ENCODE measurements at places on chromosomes 16 and 17.
A peak's percentile ranks its signal among the peaks of the same experiment; 100 is the strongest.

DNA sequence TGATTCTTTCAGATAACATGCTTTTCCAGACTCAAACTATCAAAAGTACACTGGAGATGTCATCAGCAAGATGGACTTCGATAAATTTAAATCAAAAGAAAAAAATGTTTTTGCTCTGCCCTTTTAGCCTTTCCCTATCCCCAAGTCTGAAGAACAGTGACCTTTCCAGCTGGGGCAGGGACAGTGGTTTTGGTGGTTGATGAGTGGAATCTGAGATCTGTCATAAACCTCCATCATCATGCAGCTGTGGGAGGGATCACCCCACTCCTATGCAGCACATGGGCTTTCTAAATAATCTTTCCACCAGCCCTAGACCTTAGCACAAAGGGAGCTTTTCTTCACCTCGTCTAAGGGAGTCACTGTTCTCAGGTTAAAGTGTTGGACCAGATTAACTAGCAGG is 869.5 kb upstream of the SOX9 start:
- DNase-seq, result no peak

- no peak for DNase-seq
Observed at GRCh38 chr17:28421787-28422305, 15.8 kb upstream of the SLC46A1 start.

DNA sequence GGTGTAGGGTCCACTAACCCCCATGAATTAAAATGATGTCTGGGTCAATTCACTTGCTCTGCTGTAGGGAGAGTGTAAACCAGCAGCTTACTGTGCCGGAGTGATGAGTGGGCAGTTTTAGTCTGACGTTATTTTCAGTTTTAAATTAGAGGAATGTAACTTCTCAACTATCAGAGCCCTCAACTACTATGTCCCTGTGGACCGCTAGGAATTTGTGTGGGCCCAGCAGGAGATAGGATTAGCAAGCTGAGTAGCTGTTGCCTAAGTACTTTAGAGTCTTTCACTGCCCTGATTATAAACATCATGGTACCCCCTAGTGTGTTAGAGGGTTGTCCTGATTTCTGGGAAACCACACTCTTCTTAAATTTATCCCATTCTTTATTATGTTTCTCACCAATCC is 11.4 kb downstream of the MARVELD3 start:
- no peak for DNase-seq

DNA sequence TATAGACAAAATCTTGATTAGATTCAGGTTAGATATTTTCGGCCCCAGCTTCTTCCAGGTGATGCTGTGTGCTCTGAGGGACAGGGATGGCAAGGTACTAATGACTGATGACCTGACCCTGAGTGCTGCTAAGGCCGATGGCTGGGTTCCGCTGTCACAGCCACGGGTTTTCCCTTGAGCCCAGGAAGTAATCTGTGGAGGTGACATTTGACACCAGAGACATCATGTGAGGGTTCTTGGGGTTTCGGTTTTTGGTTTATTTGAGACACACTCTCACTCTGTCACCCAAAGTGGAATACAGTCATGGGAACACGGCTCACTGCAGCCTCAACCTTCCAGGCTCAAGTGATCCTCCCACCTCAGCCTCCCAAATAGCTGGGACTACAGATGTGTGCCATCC is 9.8 kb downstream of the OTOP3 start:
- no peak for DNase-seq

GRCh38 chr17:82386255-82386831 is 14.8 kb downstream of the UTS2R start:
- DNase-seq, result no peak

DNA sequence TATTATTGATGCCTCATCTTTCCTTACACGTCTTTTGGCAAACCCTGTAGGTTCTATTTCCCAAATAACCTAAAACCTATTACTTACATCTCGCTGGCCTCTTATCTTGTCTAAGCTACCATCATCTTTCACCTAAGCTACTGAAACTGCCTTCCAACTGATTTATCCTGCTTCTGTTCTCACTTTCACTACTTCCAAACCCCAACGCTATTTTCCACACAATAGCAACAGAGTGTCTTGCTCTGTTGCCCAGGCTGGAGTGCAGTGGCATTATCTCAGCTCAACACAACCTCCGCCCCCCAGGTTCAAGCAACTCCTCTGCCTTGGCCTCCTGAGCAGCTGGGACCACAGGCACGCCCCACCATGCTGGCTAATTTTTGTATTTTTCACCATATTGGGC is 52.8 kb upstream of the INTS2 start:
- no peak for DNase-seq

DNA sequence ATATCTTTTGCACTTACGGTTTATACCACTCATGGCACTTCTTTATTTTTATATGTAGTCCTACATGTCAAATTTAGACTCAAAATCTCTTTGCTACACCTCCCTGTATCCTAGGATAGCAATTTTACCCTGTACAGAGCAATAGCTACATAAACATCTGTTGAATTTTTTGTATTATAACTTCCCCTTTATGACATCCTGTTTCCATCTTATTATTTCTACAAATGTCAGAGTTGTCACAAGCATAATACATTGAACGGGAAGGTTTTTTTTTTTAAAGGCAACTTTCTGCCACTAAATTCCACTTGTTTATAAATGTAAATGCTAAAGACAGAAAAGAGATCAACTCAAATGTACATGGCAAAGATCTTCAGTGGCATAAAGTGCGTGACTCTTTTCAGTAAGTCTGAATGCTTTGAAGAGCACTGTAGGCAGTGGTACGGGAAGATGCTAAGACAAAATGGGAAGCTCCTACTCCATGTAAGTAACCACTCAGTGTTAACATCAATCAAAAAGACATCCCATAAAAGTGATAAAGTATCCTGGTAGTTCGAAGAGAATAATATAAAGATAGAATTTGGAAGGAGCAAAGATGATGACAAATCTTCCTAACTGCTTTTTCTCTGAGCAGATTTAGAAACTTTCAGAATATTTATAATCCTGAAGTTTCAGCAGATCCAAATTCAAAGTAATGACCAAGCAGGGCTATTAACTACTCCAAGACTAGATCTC is 26.8 kb downstream of the GNA13 start:
- peak; percentile 88 for DNase-seq

DNA sequence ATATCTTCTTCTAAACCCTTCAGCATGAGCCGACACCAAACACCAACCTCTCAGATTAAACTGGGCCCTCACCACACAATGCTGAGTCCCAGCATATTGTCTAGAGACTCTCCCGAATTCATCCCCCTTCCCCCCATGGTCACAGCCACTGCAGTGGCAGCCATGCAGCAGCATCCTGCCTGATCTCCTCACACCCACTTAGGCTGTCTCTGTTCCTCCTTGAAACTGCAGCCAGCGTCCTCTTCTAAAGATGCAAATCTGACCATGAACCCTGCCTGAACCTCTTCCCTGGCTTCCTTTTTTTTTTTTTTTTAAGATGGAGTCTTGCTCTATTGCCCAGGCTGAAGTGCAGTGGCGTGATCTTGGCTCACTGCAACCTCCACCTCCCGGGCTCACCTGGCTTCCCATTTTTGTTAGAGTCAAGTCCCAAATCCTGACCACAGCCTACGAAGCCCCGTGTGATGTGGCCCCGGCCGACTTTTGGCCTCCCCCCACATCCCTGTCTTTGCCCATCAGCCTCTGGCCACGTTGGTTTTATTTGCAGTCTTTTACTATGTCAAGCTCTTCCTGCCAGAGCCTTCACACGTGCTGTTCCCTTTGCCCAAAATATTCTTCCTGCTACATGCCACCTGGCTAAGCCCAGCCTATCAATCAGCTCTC is 2.8 kb downstream of the FA2H start:
- DNase-seq, result no peak

GRCh38 chr16:31093132-31093703 is 1.4 kb downstream of the VKORC1 start:
- no peak for DNase-seq

- DNase-seq, result no peak
Observed at GRCh38 chr17:41486809-41487530, 2.7 kb downstream of the KRT36 start.

GRCh38 chr17:17353625-17354484 is 50.7 kb downstream of the NT5M start:
- no peak for DNase-seq

DNA sequence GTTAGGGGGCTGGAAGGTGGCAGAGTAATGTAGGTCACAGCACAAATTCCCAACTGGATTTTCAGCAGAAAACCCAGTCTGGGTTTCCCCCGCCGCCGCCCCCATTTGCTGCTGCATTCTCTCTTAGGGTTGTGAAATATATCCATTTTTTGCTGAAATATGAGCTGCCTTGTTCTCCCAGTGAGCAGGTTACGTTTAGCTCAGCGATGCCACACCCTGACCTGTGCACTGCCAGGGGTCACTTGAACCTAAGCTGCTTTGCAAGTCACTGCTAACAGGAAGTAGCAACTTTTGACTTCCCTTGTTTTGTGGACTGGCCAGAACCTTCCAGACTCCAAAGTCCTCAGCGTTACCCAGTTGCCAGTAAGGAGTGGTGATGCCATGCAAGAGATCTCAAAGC is 274.1 kb downstream of the CPPED1 start:
- no peak for DNase-seq

- no peak for DNase-seq
Observed at GRCh38 chr17:77516902-77517301, 376.1 kb downstream of the SEC14L1 start.

DNA sequence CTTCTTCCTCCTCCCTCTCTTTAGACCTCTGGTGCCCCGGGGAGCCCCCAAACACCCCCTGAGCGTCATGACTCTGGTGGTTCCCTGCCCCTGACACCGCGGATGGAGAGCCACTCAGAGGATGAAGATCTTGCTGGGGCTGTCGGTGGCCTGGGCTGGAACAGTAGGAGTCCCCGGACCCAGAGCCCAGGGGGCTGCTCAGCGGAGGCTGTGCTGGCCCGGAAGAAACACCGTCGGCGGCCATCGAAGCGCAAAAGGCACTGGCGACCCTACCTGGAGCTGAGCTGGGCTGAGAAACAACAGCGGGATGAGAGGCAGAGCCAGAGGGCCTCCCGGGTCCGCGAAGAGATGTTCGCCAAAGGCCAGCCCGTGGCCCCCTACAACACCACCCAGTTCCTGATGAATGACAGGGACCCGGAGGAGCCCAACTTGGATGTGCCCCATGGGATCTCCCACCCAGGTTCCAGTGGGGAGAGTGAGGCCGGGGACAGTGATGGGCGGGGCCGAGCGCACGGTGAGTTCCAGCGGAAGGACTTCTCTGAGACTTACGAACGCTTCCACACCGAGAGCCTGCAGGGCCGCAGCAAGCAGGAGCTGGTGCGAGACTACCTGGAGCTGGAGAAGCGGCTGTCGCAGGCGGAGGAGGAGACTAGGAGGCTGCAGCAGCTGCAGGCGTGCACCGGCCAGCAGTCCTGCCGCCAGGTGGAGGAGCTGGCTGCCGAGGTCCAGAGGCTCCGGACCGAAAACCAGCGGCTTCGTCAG is 7.5 kb downstream of the HEXIM2 start:
- no peak for DNase-seq

DNA sequence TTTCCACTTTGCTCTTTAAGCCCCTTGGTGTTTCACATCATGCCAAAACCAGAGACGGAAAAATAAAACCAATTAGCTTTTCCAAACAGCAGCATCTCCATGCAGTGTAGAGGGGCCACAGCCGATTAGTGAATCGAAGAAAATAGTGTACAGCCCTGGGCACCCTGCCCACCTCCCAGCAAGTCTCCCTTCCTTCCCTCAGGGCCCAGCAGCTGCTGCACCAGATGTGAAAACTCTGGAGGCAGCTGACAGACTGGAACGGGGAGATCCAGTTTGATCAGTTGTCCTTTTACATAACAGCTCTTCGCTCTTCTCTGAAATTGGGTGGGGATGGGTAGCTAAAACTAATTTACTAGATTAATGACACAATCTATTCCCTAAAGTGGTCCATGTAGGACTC is 19.3 kb downstream of the TMEM11 start:
- no peak for DNase-seq

- DNase-seq, result no peak
Observed at GRCh38 chr17:29154516-29155226, 25.5 kb downstream of the MYO18A start.

DNA sequence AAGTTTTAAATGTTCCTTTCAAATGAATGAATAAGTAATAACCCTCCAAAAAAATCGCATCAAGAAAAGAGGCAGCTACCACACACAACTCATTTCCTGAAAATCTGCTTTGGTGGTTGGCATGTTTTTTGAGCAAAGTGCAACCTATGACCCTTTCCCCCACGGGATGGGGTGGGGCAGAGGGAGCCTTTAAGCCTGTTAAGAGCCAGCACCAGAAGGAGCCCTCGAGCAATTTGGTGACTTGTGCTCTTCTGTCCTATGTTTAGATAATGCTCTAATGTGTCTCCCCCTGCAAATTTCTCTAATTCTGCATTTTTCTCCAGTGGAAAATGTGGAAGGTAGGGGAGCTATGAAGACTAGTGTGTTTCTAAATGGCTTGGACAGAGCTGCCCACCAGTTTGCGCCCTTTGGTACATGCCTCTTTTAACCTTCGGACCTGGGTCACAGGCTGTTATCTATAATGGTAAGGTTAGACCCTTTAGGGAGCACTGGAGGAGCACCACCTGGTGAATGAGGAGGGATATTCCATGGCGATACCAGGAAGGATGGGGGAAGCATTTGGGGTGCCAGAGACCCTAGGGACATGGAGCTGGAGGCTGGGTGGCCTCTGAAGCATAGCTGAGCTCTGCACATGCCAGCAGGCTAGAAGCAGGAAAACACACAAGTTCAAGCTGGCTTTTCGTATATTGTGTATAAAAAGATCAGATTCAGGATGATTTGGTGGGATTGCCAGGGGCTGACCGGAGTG is 1.6 kb downstream of the PYCARD start:
- DNase-seq, result peak; percentile 23

DNA sequence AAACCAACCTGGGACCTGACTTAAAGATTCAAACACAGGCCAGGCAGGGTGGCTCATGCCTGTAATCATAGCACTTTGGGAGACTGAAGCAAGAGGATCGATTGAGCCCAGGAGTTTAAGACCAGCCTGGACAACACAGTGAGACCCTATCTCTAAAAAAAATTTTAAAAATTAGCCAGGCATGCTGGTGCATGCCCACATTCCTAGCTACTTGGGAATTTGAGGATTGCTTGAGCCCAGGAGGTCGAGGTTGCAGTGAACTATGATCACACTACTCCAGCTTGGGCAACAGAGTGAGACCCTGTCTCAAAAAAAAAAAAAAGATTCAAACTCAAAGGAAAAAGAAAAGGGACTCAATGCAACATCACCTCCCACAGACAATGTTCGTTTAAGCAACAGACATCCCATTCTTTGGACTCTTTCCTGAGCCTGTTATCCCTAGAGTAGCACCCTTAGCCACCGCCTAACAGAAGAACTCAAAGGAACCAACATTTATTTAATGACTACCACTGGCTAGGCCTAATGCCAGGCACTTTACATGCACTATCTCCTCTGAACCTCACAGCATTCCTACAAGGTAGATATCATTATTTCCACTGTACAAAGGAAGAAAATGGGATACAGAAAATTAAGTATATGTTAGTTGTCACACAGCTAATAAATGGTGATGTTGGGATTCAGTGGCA is 12.7 kb downstream of the MYO18A start:
- no peak for DNase-seq
